ENCODE measurements at places on chromosomes 6 and 20.

GRCh38 chr20:45337367-45338120 lies 10.7 kb downstream of the SDC4 start:
- peak; percentile 91 for DNase-seq

DNA sequence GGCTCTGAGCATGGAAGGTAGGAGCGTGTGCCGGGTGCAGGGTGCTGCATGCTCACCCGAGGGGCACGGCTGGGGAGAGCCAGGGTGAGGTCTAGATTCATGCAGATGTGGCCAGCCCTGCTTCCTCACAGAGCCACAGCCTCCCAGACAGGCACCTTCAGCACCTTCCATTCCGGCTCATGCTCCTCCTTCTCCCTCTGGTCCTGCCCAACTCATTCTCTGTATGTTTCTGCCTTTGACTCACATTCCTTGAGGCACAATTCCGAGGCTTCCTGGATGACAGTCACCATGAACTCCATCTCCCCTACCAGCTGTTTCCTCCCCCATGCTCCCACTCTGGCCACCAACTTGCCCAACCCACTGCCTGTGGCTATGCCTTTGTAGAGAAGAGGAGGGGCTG lies 35.4 kb downstream of the DACT2 start:
- DNase-seq = no peak

DNA sequence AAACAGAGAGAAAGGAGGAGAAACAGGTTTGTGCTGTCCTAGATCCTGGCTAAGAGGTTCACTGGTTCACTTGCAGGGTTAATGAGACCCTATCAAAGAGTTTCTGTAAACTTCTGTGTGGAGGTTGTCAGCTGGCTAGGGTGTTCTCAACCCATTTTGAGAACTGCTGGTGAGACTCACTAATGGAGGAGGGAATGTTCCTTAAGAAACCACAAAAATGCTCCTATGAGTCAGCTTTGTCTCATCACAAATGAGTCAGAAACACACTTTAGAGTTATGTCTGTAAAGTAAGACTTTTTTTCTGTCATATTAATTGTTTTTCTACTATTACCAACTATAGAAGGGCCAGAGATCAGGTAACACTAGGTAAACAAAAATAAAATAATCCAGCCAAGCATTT lies 884.4 kb downstream of the PHF3 start:
- peak; percentile 96 for DNase-seq

DNA sequence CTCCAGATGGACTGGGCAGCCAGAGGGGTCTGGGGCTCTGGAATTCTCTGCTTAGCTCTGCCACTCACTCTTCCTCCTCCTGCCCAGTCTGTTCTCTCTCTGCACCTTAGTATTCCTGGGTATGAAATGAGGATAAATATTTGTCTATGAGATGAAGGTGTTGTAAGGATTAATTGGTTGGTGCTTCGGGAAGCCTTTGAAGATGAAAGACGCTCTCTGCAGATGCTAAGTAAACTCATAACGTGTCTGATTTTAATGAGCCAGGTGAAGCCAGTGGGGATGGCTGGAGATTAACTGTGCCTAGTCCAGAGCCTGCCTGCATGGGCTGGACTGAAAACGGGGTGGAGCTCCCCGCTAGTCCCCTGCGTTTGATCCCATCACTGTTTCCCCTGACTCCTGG lies 23.1 kb upstream of the TCP11 start:
- DNase-seq = no peak

- DNase-seq = no peak
These were observed 90.7 kb downstream of the PLG start for GRCh38 chr6:160792708-160793107.

- DNase-seq = peak; percentile 26
These were observed 241.2 kb upstream of the TAB2 start for GRCh38 chr6:149076355-149076734.

DNA sequence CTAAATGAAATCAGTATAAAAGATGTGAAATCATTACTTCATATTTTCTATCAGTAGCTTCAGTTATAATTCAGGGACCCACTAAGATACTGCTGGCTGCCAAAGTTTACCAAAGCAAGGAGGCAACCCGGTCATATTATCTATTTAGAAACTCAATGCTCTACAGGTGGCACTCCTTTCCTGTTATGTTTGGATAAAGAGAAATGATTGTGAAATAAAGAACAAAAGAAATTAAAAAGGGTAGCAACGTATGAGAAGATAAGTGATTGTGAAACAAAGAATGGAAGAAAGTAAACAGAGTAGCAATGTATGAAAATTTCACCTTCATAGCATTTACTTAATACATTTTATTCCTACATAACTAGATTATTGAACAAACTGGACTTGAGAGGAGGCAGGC lies 45.2 kb downstream of the RSPH3 start:
- no peak for DNase-seq

- DNase-seq = peak; percentile 5
These were observed 145.1 kb downstream of the CLIC5 start for GRCh38 chr6:45870531-45870930.

DNA sequence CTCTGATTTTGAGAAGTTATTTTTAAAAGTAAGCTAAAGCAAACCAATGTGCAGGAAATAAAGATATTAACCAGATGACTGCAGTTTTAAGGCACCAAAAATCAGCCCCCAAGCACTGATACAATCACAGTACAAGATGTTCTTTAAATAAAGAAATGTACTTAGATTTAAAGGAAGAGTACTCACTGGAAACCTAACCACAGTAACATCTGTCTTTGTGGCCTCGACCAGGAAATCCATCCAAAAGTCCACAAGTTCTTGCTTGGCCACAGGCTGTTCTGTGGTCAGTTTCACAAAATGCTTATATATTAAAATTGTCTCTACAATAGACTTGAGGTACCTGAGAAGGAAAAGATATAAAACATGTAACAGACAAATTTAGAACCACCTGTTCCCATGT lies 105.9 kb upstream of the MAP7 start:
- peak; percentile 19 for DNase-seq

- DNase-seq = peak; percentile 92
These were observed 595 bp upstream of the SRF start for GRCh38 chr6:43170417-43170930.

DNA sequence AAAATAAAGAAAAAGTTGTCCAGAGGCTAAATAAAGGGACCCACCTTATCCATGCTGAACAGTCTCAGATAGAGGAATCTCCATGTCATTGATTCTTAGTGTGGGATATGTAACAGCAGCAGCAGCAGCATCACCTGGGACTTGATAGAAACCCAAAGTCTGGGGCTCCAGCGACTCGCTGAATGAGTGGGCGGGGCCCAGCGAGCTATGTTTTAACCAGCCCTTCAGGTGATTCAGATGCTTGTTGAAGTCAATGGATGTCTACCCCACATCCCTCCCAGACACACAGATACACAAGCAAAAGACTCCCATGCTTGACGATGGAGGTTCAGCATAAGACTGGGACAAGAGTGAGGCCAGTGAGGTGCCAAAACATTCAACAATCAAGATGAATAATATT lies 298.6 kb downstream of the UBE3D start:
- DNase-seq = no peak

DNA sequence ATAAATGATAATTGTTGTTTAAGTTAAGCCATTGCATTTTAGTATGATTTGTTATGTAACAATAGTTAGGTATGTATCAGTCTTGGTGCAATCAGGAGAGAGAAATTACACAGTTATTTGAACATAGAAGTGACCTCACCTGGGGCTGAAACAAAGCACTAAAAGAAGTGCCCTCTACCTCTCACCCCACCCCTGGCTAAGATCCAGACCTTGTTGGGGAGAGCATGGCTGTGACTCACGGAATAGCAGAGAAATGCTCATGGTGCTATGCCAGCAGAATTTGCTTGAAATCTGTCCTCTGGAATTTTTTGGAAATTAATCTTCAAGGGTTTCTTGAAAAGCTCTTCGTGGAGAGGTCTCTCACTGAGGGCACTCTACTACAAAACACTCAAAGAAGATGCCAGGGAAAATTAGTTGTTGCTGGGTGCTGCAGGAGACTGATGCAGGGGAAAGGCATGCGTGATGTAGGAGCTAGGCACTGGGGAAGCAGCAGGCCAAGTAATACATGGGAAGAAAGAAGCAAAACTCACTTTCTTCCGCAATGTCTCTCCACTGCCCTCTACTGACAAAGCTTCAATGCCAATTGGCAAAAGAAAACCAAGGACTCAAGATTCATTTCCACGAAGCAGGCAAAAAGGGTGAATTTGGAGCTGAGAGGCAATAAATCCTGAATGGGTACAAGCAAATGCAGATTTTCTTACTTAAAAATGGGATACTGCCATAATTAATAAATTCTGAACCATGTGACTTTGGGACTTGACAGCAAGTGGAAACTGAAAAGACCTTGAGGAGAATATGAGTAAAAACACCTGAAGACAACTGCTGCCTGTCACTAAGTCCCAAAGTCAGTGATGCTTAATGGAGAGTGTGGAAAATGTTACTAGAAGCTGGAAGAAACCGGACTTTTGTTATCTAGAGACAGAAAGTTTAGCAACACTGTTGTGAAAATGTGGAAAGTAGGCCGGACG lies 136.3 kb upstream of the ZNF184 start:
- DNase-seq = peak; percentile 88

DNA sequence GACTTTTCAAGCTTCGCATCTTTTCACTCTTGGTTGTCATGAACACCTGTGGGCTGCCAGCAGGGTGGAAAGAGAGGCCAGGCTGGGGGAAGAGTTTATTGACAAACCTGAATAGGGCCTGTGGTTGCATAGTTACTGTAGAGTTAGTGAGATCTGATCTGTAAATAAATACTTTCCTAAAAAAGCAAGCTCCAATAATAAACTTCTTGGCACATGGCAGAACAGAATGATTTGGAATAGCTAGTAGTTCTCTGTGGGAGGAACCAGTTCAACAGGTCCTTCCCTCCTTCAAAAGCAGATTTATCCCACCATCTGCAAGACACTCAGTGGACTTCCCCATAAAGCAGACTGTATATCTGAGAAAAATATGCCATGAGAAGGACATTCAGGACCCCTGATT lies 445.0 kb downstream of the HACE1 start:
- DNase-seq = no peak

DNA sequence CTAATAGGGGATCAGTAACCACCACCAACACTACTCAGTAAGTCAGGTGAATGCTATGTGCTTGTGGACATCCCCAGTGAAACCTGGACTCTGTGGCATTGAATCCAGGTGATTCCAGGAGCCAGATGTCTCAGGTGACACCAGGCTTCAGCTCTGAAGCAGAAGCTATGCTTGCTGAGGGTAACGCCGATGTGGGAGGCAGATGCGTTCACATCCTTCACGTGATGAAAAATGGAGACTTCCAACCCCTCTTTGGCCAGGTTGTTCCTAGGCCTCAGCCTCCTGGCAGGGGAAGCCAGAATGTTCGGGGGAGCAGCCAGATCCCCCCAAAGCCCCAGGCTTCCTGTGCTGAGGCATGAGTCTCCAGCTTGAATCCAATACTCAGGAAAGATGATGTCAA lies 209.8 kb upstream of the PDE10A start:
- no peak for DNase-seq

GRCh38 chr6:87082160-87082721 lies 12.7 kb downstream of the CGA start:
- no peak for DNase-seq

- peak; percentile 47 for DNase-seq
These were observed 8.7 kb downstream of the JAG1 start for GRCh38 chr20:10665027-10665561.

DNA sequence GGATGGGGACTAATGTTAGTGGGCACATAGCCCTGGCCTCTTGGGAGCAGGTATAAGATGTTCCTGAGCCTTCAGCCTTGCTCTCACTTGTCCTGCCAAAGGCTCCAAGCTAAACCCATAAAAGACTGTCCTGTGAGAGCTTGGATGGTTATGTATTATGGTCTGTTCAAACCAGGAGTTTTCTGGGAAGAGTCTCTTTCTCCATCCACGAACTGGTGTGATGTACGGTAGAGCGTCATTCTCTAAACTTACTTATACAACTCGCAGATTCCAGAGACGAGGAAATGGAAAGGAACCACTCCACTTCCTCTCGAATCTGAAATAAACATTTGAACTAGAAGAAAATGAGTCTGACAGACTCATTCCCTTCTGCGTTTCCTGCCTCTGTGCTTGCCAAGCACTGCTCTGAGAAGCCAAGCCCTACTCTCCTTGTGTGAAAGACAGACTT lies 5.3 kb downstream of the SOBP start:
- peak; percentile 58 for DNase-seq

DNA sequence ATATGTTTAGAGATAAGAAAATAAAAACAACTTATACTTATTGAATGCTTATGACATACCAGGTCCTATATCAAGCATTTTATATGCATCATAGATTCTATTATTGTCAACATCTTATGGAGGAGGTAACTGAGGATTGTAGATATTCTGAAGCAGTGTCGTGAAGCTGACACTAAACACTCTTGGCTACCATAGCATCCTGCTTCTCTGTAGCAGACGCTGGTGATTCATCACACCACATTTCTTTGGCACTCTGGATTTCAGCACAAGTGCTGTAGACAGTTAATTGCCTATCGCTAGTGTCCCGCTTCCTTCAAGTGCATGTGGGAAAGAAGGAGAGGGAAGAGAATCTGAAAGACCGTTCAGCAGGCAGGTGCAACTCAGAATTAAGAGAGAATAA lies 317.1 kb downstream of the PLCB1 start:
- no peak for DNase-seq

DNA sequence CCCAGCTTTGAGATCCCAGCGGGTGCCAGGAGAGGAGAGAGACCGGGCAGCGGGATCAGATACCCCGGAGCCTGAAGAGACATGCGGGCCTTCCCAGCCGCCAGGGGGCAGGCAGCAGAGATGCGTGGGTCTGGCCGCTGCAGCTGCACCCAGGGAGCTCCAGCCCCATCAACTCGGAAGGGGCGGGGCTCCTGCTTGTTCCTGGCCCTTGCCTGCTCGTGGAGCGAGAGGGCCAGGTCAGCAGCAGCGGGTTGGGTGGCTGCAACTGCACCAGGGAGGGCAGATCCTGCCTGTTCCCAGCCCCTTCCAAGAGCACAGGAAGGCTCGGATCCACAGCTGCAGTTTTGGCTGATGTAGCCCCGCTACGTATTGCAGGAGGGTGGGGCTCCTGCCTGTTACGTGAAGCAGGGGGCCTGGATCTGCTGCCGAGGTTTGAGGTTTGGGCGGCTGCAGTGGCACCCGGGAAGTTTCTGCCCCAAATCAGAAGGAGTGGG lies 532.8 kb downstream of the RFPL4B start:
- DNase-seq = no peak

GRCh38 chr20:23013429-23013828 lies 21.7 kb upstream of the SSTR4 start:
- peak; percentile 43 for DNase-seq

GRCh38 chr20:56592211-56592610 lies 36.9 kb upstream of the TFAP2C start:
- DNase-seq = no peak

- DNase-seq = no peak
These were observed 130.2 kb upstream of the HDDC2 start for GRCh38 chr6:125431971-125432370.
